ENCODE measurements at places on chromosomes 7 and 10.

- no peak for DNase-seq
Measured at GRCh38 chr10:3040069-3040468, 27.3 kb upstream of the PFKP start.

- no peak for DNase-seq
Measured at GRCh38 chr7:124029396-124030188, 3.3 kb downstream of the TMEM229A start.

DNA sequence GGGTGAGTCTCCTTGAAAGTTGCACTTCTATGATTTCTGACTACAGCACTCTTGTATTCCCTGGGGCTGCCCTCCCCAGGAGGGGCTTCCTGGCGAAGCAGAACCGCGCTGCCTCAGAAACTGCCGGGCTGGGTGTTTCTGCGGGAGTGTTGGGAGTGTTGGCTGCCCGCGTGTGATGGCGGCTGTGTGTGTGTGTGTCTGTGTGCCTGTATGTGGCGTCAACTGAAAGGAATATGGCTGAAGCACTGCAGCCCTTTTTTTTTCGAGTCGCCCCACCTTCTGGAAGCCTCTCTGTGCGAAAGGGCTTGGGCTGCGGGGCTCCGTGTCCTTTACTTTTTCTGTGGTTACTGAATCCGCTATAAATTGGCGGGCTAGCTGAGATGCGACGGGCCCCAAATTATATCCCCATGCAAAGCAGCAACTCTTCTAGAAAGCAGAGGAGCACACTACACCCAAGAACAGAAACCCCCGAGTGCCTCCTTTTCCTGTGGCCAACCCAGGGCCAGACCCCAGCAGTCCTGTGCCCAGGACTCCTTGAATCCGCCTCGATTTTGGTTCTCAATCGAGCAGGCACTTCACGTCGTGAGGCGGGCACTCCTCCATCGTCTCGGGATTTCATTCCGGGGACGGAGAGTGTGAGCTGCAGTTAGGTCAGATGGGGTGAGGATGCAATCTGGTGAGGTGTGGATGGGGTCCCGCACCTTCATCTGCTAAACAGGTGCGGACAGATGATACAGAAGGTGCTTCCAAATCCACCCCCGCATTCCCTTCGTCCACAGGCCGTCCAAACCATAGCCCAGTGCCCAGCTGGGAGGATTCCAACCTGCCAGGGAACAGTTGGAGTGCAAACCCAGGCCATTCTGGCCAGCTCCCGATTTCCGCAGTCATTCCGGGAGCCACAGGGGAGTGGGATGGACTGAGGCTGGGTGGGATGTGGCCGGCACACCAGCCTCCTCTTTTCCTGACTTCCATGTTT lies 22.5 kb upstream of the ZNF273 start:
- DNase-seq: no peak

GRCh38 chr7:70210200-70210935 lies 612.1 kb downstream of the AUTS2 start:
- DNase-seq: no peak

- DNase-seq: no peak
Measured at GRCh38 chr7:132930881-132931280, 151.0 kb downstream of the CHCHD3 start.

Measured in activated T-cell treated with anti-CD3 and anti-CD28 coated beads, Interleukin-2, amount 50 U/mL, for 1 hour (primary cell).